Left ventricle myocardium inferior (tissue), 1 donor: ENCODE measurements at places on chromosomes 3 and 15. TPM values are rescaled to one million over a fixed set of nuclear protein-coding genes. Genes with fewer than 3 reads are reported as not detected.

Gene FRMD4B
- 16.1 TPM for total RNA-seq

Gene GYG1
- 155 TPM for total RNA-seq

Gene PDIA5
- 6.0 TPM for total RNA-seq

Gene CCDC191
- total RNA-seq, result 0.77 TPM

Gene SAMMSON
- not detected for total RNA-seq

Gene CDC25A
- 0.52 TPM for total RNA-seq

Gene GOLGA8M
- total RNA-seq, result 2.5 TPM

Gene ALDH1A3
- 2.9 TPM for total RNA-seq

Gene COMMD4
- 36.4 TPM for total RNA-seq

Gene SLC6A11
- total RNA-seq, result not detected

Gene LYZL4
- total RNA-seq, result not detected

Gene C3orf20
- not detected for total RNA-seq

Gene SLC28A1
- 0.91 TPM for total RNA-seq

Gene SNTN
- not detected for total RNA-seq

Gene FAM43A
- total RNA-seq, result 18.0 TPM

Gene ZBED2
- total RNA-seq, result not detected

Gene CCR2
- total RNA-seq, result 0.63 TPM

Gene SH2D7
- not detected for total RNA-seq

Gene KLHL6
- total RNA-seq, result 0.69 TPM

Gene HTR3E
- total RNA-seq, result not detected

Gene KBTBD13
- total RNA-seq, result 5.2 TPM

Gene TMCO5A
- not detected for total RNA-seq

Gene PRR23B
- total RNA-seq, result not detected

Gene AADACL2
- total RNA-seq, result not detected

Gene TTC21A
- 2.1 TPM for total RNA-seq

Gene CP
- total RNA-seq, result 6.2 TPM

Gene TARS3
- total RNA-seq, result 36.2 TPM

Gene TLR9
- total RNA-seq, result 0.66 TPM

Gene C3orf52
- total RNA-seq, result 2.4 TPM

Gene CD96
- 0.33 TPM for total RNA-seq

Gene TRAT1
- not detected for total RNA-seq

Gene CCDC54
- total RNA-seq, result not detected

Gene LRRIQ4
- total RNA-seq, result not detected

Gene PLSCR5
- not detected for total RNA-seq

Gene SMARCC1
- 22.9 TPM for total RNA-seq

Gene GP9
- total RNA-seq, result not detected

Gene FAM98B
- 28.7 TPM for total RNA-seq

Gene TMOD2
- total RNA-seq, result 5.1 TPM
